Cardiac muscle cell (in vitro differentiated cells and primary cell): ENCODE measurements at places on chromosomes 5 and 9. TPM values are rescaled to one million over a fixed set of nuclear protein-coding genes. Genes with fewer than 3 reads are reported as not detected.

The COL15A1 gene
- 0.99 and 1.3 TPM in 2 replicates for polyA plus RNA-seq

The CCDC192 gene
- 0.92 and 1.3 TPM in 2 replicates for polyA plus RNA-seq

The ITK gene
- not detected in 2 replicates for polyA plus RNA-seq

The NOP16 gene
- polyA plus RNA-seq: 52.0 and 56.7 TPM in 2 replicates

The GABRA1 gene
- not detected in 2 replicates for polyA plus RNA-seq

The GDNF gene
- polyA plus RNA-seq: not detected in 2 replicates

The SLC35D2 gene
- 24.5 and 43.3 TPM in 2 replicates for polyA plus RNA-seq

The CLIC3 gene
- 0.75 and 0.87 TPM in 2 replicates for polyA plus RNA-seq

The STING1 gene
- 59.9 and 69.0 TPM in 2 replicates for polyA plus RNA-seq

The GADD45G gene
- 42.6 and 44.6 TPM in 2 replicates for polyA plus RNA-seq

The FAM163B gene
- polyA plus RNA-seq: 0.20 TPM in 1 of 2 replicates, not detected in the other

The FGF1 gene
- polyA plus RNA-seq: not detected in 2 replicates

The QRFP gene
- polyA plus RNA-seq: 0.45 TPM in 1 of 2 replicates, not detected in the other

The INSL4 gene
- polyA plus RNA-seq: not detected in 2 replicates

The ARSI gene
- polyA plus RNA-seq: 2.0 and 2.1 TPM in 2 replicates

The GRXCR2 gene
- not detected in 2 replicates for polyA plus RNA-seq

The TMOD1 gene
- 168 and 219 TPM in 2 replicates for polyA plus RNA-seq

The COL23A1 gene
- polyA plus RNA-seq: 28.9 and 47.0 TPM in 2 replicates

The C7 gene
- polyA plus RNA-seq: 64.0 and 97.9 TPM in 2 replicates

The NUTM2F gene
- polyA plus RNA-seq: 0.31 TPM in 1 of 2 replicates, not detected in the other

The TRIM32 gene
- polyA plus RNA-seq: 13.9 and 18.3 TPM in 2 replicates

The ANKRD18A gene
- 5.0 and 10.3 TPM in 2 replicates for polyA plus RNA-seq

The SETX gene
- polyA plus RNA-seq: 9.7 and 16.2 TPM in 2 replicates

The CDC25C gene
- 5.0 and 18.8 TPM in 2 replicates for polyA plus RNA-seq

The IRX2 gene
- polyA plus RNA-seq: 55.2 and 59.9 TPM in 2 replicates
